Stimulated activated CD8-positive, alpha-beta memory T cell treated with anti-CD3 and anti-CD28 coated beads, Interleukin-4, amount 100 ng/mL, for 1 hour (primary cell): ENCODE measurements at places on chromosomes 1 and 21.

- no peak for DNase-seq
Observed at GRCh38 chr1:61930116-61930645, 187.9 kb downstream of the PATJ start.

DNA sequence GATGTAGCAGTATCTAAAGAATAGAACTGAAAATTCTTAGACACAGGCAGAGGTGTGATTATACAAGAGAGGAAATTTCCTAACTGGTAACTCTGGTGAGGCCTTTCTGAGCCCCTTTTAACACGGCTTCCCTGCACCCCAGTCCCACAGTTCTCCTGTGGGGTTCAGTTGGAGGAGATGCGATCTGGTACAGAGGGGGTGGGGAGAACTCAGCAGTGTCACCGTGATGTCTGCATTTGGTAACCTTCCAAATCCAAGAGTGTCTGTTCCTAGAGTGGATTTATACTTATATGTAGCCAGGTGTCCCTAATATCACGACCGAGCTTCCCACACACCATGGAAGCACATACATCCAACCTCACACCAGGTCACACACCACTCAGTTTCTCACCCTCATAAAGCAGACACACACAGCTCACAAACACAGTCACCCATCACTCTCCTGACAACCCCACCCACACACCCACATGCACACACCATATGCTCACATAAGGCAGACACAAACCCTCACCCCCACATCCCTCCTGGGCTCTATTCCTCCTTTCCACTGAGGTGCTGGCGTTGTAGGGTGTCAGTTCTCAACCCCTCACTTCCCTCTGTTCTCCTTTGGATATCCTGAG, 48.5 kb downstream of the RHBG start:
- no peak for DNase-seq

GRCh38 chr21:42496839-42497202, 797 bp upstream of the RSPH1 start:
- no peak for DNase-seq

DNA sequence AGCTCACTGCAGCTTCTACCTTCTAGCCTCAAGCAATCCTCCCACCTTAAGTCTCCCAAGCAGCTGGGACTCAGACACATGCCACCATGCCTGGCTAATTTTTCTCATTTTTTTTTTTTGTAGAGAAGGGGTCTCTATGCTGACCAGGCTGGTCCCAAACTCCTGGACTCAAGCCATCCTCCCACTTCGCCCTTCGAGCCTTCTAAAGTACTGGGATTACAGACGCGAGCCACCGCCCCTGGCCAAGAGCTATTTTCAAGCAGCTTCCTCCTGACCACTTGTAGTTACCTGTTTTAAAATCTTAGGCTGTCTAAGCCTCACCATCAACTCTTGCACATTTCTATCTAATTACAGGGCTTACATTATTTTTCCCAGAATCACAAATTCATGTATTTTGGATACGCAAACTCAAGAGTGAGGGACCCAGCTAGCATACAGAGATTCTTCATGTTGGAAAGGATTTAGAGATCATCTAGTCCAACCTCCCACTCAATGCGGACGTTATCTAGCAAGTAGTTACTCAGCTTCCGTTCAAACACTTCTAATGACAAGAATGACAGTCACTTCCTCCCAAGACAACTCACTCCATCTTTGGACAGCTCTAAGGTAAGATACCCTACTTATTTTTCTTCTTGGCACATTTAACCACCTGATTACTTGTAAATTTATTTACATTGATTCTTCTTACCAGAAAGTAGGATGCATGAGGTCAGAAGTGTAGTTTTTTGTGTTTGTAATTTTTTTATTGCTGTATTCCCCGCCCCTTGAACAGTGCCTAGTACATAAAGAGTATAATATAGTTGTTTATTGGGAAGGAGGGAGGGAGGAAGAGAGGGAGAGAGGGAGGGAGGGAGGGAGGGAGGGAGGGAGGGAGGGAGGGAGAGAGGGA, 65.4 kb downstream of the LUZP1 start:
- no peak for DNase-seq

- DNase-seq: no peak
Observed at GRCh38 chr1:234546890-234547788, 62.8 kb downstream of the IRF2BP2 start.

- no peak for DNase-seq
Observed at GRCh38 chr1:53128401-53128800, 14.0 kb downstream of the SLC1A7 start.

DNA sequence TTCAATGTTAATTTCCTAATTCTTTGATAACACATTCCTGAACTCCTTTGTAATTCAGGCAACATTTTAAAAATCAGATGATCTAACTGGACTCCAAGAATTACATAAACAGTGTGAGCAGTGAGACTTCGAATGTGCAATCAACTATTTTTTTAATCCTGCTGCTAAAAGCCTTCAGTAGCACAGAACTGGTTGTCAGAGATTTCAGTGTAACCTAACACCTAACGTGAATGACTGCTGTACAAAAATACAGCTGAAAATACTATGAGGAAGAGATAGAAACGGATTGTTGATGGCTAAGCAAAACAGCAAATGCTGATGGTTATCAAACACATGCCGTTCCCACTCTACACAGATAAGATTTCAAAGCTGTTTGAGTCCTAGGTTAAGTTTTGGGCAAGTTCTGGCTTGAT, 46.1 kb downstream of the APP start:
- DNase-seq: no peak

GRCh38 chr1:35763201-35763600, 6.6 kb downstream of the CLSPN start:
- no peak for DNase-seq

DNA sequence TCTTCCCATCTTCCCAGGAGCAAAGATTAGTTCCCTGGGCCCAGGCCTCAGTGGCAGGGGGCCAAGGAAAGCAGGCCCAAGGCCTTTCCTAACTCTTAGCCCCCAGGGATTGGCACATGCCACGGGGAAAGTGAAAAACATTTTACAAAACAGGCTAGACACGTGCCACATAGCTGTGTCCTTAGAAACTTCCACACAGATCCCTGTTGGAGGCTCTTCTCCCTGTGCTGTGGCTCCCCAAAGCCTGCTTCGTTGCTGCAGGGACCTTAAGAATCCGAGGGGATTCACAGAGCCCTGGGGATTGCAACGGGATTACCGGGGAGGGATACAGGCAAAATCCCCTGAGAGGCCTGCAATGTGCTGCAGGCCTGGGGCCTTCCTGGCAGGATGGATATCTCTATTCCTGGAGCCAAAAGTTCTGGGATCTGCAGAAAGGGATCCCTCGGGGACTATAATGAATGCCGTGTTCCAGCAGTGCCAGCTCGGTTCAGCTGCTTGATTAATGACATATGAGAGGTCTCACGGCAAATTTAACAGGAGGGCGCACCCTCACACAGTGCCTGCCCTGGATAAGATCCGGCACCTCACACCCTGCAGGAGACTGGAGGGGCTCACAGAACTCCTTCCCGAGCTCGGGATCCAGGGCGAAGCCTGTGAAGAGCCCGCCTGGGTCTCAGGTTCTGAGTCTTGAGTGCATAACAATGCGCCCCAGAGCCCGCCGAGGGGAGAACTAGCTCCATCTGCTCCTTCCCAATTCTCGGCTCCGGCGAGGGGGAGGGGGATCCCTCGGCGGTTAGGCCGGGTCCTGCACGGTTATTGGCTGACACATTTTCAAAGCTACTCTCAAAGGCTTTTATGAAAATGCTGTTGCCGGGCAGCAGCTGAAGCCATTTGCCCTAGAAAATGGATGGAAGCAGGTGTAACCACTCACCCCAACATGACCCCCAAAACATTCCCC, 15.3 kb upstream of the RGS8 start:
- DNase-seq: no peak

- no peak for DNase-seq
Observed at GRCh38 chr1:67058242-67058641, 4.3 kb upstream of the SLC35D1 start.

GRCh38 chr1:177077006-177077405, 87.5 kb downstream of the ASTN1 start:
- DNase-seq: no peak
